Activated naive CD4-positive, alpha-beta T cell treated with anti-CD3 and anti-CD28 coated beads, Interleukin-2, amount 50 U/mL, for 16 hours (primary cell): ENCODE measurements at places on chromosomes 1 and 21.
A peak's percentile ranks its signal among the peaks of the same experiment; 100 is the strongest.

- DNase-seq = no peak
Observed at GRCh38 chr1:64701886-64702285, 43.0 kb upstream of the RAVER2 start.

- DNase-seq = no peak
Observed at GRCh38 chr1:11541956-11542355, 63.0 kb downstream of the DISP3 start.

GRCh38 chr21:45292399-45293219 lies 4.9 kb upstream of the POFUT2 start:
- DNase-seq = peak; percentile 78

DNA sequence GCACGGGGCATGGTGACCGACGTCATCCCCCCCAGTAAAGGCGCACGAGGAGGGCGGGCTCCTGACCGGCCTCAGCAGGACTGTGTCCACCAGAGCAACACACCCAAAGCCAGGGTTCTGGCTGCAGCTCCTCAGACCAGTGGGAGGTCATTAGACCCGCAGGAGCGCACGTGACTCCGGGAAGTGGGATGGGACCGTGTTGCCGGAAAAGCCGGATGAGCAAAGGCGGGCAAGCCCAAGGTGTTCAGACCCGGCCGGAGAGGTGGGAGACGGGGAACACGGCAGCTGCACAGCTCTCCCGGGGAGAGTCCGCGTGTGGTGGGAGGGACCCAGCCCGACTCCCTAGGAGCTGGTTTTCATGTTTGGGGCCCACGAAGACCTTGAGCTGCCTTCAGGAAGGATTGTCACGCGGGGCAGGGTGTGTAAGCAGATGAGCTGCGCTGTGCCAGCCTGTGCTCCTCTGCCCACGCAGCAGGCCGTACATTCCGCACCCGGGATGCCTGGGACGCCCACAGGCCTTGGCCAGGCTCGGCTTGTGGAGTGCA lies 20.6 kb upstream of the TRAPPC10 start:
- no peak for DNase-seq

DNA sequence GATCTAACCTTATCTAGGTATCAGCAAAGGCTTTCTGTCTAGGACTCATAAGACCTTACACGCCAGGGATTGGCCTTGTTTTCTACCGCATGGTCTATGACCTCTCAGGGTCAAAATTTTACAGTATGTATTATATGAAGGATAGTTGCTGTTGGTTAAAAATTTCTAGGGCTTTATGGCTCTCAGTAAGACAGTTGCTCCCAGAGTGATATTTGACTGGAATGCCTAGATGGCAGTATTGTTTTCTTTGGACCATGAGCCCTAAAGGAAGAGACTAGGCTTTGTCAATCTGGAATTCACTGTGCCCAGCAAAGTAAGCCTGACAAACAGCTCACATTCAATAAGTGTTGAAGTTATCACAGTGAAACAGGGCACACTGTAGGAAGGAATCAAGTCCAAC lies 37.6 kb downstream of the C1orf87 start:
- no peak for DNase-seq

DNA sequence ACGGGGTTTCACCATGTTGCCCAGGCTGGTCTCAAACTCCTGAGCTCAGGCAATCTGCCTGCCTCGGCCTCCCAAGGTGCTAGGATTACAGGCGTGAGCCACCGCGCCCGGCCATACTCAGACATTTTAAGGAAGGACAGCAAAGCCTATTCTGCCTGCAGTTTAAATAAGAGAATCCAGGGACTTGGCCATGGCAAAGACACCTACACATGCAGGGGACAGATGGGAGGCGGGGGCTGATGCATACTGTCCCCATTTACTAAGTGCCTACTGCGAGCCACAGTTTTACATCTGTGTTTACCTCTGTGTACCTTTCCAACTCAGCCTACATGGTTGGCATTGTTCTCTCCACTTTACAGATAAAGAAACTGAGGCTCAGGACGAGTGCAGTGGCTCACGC lies 25.4 kb downstream of the LDLRAD2 start:
- no peak for DNase-seq

DNA sequence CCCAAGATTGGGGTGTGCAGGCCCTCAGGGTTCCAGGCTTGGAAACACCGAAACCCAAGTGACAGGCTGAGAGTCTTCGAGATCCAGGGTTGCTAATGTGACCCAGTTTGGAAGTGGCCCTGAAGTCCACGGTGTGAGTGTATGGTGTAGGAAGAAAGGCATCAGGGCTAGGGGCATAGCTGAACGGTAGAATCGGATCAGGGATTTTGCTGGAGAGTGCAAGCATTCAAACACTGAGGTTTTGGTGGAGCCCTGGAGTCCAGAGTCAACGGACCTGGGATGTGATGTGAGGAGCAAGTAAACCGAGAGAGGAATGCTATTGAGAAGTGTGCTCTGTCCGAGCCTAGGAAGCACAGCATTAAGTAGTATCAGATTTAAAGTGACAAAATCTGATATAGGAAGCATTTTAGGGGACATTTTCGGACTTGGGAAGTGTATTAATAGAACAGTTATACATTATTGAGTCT lies 958 bp downstream of the NFYC start:
- DNase-seq = no peak

GRCh38 chr1:20742671-20743070 lies 10.2 kb upstream of the SH2D5 start:
- no peak for DNase-seq
